ENCODE measurements at places on chromosomes 3 and 15.

DNA sequence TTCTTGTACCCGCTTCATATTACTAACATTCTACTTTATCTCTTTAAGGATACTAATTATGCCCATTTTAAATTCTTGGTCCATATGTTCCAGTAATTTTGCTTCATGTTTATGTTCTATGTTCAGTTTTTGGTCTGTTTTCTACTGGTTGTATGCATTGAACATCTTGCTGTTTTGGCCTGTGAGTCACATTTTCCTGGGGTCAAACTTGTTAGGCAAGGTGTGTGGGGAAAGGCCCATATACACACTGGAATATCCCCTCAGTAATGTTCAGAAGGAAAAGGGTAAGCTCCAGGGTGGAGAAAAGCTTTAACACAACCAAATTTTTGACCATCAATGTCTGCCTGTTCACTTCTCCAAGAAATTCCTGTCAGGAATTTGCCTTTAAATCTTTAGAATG is 337.7 kb downstream of the SLC9A9 start:
- DNase-seq: no peak

DNA sequence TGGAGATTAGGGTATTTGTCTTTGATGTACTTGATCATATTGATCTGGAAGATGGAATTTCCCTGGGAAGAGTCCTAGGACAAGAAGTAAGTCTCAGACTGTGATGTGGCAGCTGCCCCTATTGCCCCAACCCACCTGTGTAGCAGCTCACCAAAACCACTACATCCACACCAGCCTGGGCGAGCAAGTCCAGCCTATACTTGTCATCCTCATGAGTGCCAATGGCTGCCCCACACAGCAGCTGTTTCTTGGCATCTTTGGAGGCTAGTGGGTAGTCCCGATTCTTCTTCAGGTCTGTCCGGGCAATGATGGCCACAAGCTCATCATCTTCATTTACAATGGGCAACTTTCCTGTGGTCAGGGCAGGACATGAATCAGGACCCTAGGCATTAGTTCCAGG is 2.7 kb downstream of the IMPDH2 start:
- DNase-seq: no peak

- DNase-seq: no peak
Observed at GRCh38 chr3:107369791-107370190, 7.4 kb upstream of the CCDC54 start.

- DNase-seq: no peak
Observed at GRCh38 chr3:71910108-71910507, 125.2 kb upstream of the PROK2 start.

GRCh38 chr3:23202203-23202920 is 765 bp upstream of the UBE2E2 start:
- DNase-seq: no peak

DNA sequence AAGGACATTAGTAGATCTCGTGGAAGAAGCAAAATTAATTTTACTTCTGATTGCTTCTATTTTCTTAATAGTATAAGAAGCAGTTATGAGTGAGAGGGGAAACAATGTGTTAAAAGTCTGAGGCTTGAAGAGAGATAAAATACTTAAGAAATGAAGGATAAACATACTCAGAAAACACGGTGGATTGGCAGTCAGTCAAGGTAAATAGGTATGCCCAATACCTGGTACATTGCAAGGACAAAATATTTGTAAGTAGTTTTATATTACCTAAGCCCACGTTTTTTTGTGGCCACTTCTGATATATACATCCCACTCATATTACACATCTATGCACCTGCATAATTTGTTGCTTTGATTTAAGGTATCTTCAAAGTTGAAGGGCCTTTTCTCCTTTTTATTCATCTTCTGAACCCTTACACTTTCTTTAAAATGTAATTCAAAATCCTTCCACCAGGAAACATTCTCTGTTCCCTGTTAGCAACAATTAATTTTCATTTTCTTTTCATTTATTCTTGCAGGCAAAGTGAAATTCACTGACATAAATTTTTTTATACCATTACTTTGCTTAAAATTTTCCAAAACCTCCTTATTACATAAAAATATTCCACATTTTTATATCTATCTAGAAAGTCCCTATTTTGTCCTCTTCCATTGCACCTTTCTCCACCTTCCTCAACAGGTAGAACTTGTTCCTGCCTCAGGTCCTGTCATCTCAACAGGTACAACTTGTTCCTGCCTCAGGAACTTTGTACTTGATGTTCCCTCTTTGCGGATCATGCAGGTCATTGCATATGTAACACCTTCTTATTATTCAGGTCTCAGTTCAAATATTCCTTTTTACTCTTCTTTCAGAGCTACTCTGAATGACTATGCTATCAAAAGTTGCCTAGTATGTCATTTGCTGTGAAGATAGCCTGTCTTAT is 755.7 kb upstream of the ALCAM start:
- DNase-seq: no peak

GRCh38 chr15:57895291-57895690 is 170.2 kb downstream of the ALDH1A2 start:
- DNase-seq: no peak

GRCh38 chr3:42164656-42165055 is 73.5 kb downstream of the TRAK1 start:
- DNase-seq: no peak

GRCh38 chr15:69973102-69973714 is 124.5 kb downstream of the TLE3 start:
- DNase-seq: peak; percentile 21

- DNase-seq: no peak
Observed at GRCh38 chr3:162139841-162140240, 643.2 kb downstream of the OTOL1 start.

DNA sequence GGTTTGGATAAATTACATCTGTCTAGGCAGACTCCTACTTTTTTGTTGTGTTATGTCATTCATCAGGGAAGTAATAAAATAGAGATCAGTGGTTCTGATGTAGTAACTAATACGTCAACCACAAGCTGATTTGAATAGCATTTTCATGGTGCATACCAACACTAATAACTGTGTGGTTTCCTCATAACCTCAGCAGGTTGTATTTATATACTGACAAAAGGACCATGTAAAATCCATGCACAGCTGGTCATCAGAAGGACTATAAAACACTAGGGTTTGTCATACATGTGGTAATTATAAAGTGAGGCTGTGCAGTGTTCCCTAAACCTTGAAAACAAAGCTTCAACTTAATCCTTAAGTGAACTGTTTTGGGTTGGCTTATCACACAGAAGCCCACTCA is 216.8 kb upstream of the RBMS3 start:
- no peak for DNase-seq

DNA sequence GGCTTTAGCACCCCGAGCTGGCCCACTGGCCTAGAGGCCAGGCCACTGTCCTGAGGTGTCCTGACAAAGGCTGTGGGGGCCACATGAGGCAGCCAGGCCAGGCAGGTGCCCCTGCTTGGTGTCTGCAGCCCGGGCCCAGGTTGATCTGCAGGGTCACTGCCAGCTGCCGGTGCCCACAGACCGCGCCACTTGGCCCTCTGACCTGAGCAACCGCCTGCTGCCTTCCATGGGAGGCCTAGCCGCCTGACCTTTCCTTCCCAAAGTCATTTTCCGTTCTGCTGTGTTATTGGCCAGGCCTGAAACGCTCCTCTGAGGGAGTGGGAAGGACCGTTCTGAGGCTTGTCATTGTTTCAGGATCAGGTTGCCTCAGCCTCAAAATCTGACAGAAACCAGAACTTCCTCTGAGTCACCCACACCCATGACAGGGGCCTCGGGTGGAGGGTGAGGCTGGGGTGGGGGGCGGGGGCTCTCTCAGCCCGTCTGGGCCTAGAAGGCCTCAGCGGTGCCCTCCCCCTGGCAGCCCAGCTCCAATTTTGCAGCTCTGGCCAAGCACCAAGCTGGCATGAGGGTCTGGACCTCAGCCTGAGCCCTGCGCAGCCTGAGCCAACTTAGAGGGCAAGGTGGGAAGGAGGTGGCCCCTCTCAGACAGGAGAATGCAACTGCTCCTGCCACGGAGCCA is 140.7 kb upstream of the MEF2A start:
- peak; percentile 39 for DNase-seq

DNA sequence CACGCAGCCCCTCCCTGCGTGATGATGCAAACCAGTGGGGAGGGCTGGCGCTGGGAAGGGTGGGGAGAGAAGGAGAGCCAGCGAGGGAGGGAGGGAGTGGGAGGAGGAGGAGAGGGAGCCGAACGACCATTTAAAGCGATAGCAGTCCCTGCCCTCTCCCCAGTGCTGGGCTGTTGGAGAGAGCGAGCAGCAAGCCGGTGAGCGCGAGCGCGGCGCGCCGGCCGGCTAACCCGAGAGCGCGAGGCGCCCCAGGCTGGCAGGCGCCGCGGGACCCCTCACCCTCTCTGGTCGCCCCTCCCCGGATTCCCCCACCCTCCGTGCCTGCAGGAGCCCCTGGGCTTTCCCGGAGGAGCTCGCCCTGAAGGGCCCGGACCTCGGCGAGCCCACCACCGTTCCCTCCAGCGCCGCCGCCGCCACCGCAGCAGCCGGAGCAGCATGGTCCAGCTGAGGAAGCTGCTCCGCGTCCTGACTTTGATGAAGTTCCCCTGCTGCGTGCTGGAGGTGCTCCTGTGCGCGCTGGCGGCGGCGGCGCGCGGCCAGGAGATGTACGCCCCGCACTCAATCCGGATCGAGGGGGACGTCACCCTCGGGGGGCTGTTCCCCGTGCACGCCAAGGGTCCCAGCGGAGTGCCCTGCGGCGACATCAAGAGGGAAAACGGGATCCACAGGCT is at the start of gene GRM7:
TSS of gene GRM7 (plus strand) at position 162 of the 671 bp plus-strand sequence.
- DNase-seq: no peak

DNA sequence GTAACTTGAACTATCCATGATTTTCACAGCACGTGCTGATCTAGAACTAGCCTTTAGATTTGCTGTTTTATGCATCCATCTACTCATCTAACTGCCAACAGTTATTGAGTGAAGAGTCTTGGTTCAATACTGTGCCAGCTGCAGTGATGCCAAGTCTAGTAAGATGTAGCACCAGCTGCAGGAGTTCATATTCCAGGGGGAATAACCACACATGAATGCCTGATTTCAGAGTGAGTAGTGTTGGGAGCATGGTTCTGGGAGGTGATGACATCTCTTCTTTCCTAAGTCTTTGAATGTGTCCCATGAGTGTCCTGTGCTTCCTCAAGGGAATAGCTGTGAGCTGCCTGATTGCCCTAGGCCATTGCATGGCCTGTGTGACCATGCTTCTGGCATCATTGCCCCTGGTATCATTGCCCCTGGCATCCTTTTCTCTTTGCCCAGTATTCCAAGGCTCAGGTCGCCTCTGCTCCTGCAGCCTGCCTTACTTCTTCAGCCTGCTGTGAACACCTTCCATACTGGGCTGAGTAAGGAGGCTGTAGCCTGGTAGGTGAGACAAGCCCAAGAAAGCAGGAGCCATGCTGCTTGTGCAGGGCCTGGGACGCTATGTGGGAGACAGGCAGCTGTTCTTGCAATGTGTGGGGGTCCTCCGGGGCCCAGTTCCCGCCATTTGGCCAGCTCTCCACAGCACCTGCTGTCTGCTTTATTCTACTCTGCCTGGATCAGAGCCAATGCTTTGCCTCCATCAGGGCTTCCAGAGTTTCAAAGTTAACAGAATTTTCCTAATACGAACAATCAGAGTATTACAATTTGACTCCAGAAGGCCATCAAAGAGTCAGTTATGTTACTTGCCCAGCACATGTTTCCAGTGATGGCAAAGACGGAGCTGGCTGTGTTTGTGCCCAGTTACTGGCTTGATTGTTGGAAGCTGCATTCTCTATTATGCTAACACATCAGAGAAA is 73.2 kb downstream of the CLSTN2 start:
- DNase-seq: no peak

- DNase-seq: no peak
Observed at GRCh38 chr15:76340198-76340802, 3.7 kb downstream of the ISL2 start.

DNA sequence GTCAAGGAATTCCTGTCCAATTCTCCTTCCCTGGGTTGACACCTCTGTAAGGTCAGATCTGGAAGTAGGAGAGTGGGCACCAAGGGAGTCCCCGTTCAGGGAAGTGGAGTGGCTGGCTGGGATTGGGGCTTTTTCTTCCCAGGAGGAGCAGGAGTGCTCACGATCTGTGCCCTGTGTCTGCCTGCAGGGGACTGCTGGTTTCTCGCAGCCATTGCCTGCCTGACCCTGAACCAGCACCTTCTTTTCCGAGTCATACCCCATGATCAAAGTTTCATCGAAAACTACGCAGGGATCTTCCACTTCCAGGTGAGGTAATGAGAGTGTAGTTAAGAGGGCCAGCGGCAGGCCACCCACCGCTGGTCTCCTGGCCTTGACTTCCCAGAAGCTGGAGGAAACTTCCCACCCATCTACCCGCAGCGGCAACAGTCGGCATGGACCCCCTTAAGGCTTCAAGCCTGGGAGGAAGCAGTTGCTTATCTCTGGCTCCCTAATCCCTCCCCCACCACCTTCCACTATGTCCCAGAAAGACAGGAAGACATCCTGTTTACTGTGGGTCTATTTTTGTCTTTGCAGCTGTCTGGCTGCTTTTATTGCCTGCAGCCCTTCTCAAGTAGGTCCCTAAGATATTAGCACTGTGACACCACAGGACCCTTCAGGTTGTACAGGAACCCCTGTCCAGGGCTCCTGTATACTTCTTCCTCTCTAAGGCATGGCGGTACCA is 26.8 kb downstream of the CAPN3 start:
- DNase-seq: no peak

DNA sequence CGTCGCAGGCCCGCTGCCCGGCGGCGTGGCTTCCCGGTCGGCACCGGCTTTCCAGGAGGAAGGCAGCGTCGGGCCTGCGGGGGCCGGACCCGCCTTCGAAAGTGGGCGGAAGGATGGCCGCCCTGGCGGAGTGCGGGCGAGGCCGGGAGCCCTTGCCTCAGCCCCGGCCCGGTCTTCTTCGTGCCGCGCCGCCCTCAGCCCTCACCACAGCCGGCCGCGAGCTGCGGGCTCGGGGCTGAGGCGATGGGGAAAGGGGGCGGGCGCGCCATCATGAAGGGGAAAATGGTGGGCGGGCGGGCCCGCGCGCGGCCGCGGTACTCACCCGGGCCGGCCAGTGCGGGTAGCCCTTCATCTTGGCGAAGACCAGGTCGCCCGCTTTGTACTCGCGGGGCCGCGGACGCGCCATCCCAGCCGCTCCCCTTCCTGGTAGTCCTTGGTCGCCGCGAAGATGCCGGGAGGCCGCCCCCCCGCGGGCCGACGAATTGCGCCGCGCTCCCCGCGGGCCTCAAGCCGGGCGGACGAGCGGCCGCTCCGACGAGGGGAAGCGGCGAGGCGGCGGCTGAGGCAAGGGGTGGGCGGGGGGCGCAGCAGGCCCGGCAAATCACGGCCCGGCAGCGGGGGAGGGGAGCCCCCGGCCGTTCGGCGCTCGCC is 489 bp downstream of the HDGFL3 start:
- DNase-seq: no peak

- DNase-seq: no peak
Observed at GRCh38 chr3:140343211-140344081, 334.4 kb upstream of the TRIM42 start.

DNA sequence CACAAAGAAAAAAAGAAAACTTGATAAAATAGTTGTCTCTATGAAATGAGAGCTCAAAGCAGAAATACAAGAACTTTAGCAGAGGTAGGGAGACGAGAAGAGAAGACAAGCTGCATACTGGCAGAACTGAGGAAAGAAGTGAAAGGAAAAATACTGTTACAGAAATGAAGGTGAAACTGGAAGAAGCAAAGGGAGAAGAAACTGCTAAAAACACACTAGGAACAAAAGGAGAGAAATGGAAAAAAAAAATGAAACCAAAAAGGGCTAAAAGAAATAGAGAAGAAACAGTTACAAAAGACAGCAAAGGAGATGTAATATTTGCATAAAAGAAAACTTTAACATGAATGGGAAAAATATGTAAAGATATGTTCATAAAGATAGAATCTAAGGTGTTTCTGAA is 27.3 kb upstream of the ANPEP start:
- DNase-seq: no peak

- no peak for DNase-seq
Observed at GRCh38 chr15:40513609-40514008, 42.8 kb downstream of the CHST14 start.

GRCh38 chr15:25800761-25801515 is 62.2 kb downstream of the ATP10A start:
- DNase-seq: no peak

Measured in stimulated activated CD4-positive, alpha-beta T cell treated with anti-CD3 and anti-CD28 coated beads, Interleukin-2, amount 100 ng/mL, for 48 hours (primary cell).